A673 (cell line): ENCODE measurements at places on chromosomes 1 and 21.

- peaks cover 13% of the 10 kb centered on the region for H3K4me1 ChIP-seq
- H3K27me3 ChIP-seq: no peaks in the 10 kb centered on the region
- H3K27ac ChIP-seq: no peak overlapping the region
- no peak for DNase-seq
- H3K36me3 ChIP-seq: peaks cover 46% of the 10 kb centered on the region
Observed at GRCh38 chr1:229323885-229324553, 18.8 kb downstream of the CCSAP start.

GRCh38 chr1:38783640-38784229 is 75.8 kb downstream of the RRAGC start:
- no peaks in the 10 kb centered on the region for H3K27me3 ChIP-seq
- H3K27ac ChIP-seq: peak overlapping the region; percentile 9
- DNase-seq: peak; percentile 91
- H3K4me1 ChIP-seq: peaks cover 45% of the 10 kb centered on the region
- no peaks in the 10 kb centered on the region for H3K36me3 ChIP-seq

GRCh38 chr21:42969193-42969600 is 5.2 kb upstream of the PKNOX1 start:
- H3K27ac ChIP-seq: no peak overlapping the region
- peaks cover 7% of the 10 kb centered on the region for H3K4me1 ChIP-seq
- DNase-seq: no peak
- H3K36me3 ChIP-seq: no peaks in the 10 kb centered on the region
- H3K4me3 ChIP-seq: no peak overlapping the region
- no peaks in the 10 kb centered on the region for H3K27me3 ChIP-seq

DNA sequence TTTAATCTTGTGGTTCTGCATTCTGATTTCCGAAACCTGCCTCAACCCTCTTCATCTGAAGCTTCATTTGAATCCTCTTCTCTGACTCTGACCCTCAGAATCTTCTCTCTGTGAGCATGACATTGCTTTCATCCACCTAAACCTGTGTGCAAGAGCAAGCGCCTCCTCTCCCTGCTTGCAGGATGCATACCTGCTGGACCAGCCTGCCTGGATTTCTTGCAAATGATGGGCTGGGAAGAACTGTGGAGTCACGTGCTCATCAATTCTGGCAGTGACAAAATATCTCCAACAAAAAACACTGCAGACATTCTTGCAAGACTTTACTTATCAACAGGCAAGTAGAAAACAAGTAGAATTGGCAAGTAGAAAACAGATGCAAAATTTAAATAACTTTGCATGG is 20.8 kb upstream of the SLC35F3 start:
- no peaks in the 10 kb centered on the region for H3K36me3 ChIP-seq
- DNase-seq: no peak
- H3K27me3 ChIP-seq: peaks cover 37% of the 10 kb centered on the region
- no peak overlapping the region for H3K27ac ChIP-seq

- H3K27ac ChIP-seq: no peak overlapping the region
- DNase-seq: no peak
- H3K27me3 ChIP-seq: peaks cover 85% of the 10 kb centered on the region
- H3K36me3 ChIP-seq: no peaks in the 10 kb centered on the region
- H3K4me1 ChIP-seq: no peaks in the 10 kb centered on the region
- H3K4me3 ChIP-seq: no peak overlapping the region
Observed at GRCh38 chr1:110673197-110673701, 1.5 kb downstream of the KCNA3 start.

DNA sequence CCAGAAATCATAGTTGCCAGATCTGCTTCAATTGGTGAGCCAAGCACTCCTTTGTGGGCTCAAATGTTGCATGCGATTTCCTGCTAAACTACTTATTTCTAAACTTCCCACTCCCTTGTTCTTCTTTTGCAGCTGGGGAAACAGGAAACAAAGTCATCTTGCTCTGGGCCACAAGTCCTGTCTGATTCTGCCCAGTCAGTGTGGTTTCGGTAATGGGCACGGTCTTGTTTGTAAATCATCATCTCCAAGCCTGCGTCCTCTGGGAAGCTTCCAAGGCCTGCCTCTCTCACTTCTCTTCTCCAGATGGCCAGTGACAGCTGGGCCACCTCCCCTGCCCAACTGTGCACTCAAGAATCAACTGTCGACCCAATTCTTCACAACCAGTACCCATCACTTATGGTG is 4.4 kb downstream of the S100A8 start:
- no peaks in the 10 kb centered on the region for H3K36me3 ChIP-seq
- peaks cover 85% of the 10 kb centered on the region for H3K27me3 ChIP-seq
- no peak overlapping the region for H3K4me3 ChIP-seq
- H3K27ac ChIP-seq: no peak overlapping the region
